GM19239 (cell line): ENCODE measurements at places on chromosomes 6 and 20.

DNA sequence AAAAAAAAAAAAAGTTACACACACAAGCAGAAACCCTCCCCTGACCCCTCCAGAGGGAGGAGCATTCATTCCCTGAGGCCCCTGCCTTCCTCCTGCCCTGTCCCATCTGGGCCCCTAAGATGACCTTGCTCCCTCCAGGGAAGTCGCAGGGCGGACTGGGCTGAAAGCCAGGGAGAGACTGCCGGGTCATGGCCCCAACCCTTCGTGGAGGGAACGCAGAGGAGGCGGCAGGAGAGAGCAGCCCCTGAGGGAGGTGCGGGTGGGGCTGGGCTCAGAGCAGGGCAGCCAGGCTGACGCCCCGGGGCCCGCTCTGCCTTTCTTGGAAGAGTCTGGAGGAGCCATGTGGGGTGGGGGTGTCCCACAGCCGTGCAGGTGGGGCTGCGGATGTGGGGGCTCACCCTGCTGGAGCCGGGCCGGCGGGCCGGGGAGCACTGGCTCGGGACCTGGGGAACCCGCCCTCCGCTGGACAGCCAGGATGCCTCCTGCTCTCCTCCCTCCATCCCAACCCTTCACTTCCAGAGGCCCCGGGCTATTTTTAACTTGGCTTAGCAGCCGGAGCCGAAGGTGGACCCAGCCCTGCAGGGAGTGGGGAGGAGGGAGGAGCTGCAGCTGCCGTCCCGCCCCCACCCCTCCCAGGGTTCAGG lies 15.0 kb upstream of the ABHD16B start:
- no peak for DNase-seq

- DNase-seq: no peak
Observed at GRCh38 chr20:50195524-50196120, 5.0 kb downstream of the CEBPB start.

- no peak for DNase-seq
Observed at GRCh38 chr6:21284706-21285105, 308.8 kb upstream of the SOX4 start.

GRCh38 chr6:123064038-123064437 lies 68.0 kb downstream of the CLVS2 start:
- DNase-seq: no peak

- no peak for DNase-seq
Observed at GRCh38 chr6:99013145-99013544, 65.4 kb upstream of the FBXL4 start.

DNA sequence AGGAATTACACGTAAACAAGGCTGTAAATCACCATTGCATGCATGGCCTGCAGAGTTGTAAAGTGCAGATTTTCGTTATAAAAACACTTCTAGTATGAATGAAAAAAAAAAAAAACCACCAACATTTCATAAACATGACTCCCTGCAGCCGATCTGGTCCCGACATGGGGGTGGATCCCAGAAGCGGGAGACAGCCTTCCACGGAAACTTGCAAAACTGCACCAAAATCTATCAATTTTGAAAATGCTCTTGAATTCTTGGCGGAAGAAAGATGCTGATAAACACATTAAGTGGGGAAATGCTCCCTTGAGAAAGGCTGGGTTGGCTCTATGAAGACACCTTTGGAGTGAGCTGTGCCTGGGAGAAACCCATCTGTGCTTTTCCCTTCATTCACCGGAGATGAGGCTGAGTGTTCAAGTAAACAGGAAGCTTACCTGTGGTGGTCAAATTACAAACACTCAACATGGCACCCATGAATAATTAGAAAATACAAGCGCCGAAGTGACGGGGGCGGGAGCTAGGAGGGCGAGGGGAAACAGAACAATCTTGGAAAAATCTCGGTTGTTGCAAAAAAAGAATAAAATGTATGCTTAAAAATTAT lies 845 bp upstream of the ANKRD60 start:
- no peak for DNase-seq

- DNase-seq: no peak
Observed at GRCh38 chr20:54132612-54133433, 41.0 kb downstream of the CYP24A1 start.

- no peak for DNase-seq
Observed at GRCh38 chr20:24828992-24829648, 119.9 kb upstream of the CST7 start.

- DNase-seq: no peak
Observed at GRCh38 chr6:163605385-163606097, 191.0 kb downstream of the QKI start.
